Activated CD4-positive, alpha-beta T cell treated with anti-CD3 and anti-CD28 coated beads, Interleukin-10, Interleukin-2, amounts not matched to agents 100 ng/mL and 50 ng/mL, durations not matched to agents 16 hours and 8 hours (primary cell): ENCODE measurements at places on chromosomes 2 and 18.

DNA sequence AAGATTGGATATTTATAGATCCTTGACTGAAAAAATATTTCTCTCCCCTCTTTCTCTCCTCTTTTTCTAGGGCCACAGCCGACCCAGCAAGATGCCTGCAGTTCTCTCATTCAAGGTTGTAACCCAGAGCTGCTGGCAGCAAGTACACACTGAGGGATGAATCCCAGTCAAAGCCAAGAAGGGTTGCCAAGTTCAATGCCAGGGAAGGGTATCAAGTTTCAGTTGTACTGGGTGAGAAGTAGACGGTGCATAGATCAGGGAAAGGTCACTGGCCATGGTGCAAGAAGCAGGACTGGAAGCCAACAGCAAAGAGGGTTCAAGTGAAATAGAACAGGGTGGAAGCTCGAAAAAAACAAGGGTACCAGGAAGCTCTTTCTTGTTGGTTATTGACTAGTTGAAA, 170.2 kb downstream of the NRP2 start:
- no peak for DNase-seq

- DNase-seq = peak; percentile 35
Measured at GRCh38 chr2:101306410-101306809, 2.1 kb downstream of the RNF149 start.

GRCh38 chr2:148519013-148519412, 125.5 kb upstream of the EPC2 start:
- DNase-seq = no peak

- no peak for DNase-seq
Measured at GRCh38 chr2:73075477-73076373, 4.2 kb upstream of the SFXN5 start.

DNA sequence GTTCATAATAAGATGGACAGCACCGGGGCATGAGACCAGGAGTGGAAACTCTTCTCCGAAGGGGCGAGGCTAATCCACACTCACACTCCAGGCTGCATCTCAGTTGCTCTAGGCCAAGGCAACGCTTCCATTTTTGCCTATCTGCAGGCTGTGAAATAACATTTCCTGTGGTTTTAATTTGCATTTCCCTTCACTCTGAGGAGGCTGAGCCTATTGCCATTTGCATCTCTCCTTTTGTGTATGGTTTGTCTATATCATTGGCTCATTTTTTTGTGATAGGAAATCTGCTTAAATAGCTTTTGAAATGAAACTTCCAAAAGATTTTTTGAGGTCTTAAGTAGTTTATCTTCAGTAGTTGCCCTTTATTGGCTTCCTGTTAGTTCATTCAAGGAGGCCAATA, 57.6 kb downstream of the TPGS2 start:
- no peak for DNase-seq

- DNase-seq = peak; percentile 8
Measured at GRCh38 chr2:231715988-231716616, 7.8 kb downstream of the PTMA start.

DNA sequence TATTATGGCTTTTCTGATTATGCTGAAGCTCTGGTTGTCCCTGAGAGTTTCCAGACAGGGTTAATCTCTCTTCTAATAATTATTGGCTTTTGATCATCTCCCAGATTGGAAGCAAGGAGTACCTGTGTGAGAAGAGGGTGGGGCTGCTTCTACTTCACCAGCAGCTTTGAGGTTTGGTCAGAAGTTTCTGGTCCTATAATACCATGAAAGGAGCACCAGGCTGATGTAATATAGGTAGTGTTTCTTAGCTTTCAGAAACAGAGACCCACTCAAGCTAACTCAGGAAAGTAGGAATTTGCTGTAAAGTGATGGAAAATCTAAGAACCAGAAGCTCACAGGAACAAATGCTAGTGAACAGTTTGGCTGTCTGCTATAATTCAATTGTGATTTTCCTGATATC, 57.6 kb downstream of the SGPP2 start:
- no peak for DNase-seq

GRCh38 chr2:225494100-225494459, 94.6 kb downstream of the NYAP2 start:
- DNase-seq = peak; percentile 1

- DNase-seq = no peak
Measured at GRCh38 chr2:26850505-26850904, 2.6 kb downstream of the DPYSL5 start.

DNA sequence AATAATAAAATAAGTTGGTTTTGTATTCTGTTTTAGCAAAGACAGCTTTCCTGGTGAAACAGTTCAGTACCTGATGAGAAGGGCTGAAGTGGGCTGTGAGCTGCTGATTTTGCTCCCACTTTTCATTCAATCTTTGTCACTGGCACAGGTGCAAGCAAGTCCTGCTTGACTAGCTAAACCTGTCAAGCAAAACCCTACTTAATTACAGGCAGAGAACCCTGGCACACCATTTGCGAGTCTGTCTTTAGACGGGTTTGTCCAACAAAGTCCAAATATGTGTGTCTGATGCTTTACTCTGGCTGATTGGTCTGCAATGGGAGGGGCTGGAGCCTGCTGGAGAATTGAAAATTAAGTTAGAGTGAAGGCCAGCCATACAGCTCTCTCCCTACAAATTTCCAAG, 267.2 kb downstream of the EPHA4 start:
- no peak for DNase-seq

GRCh38 chr2:105954891-105955290, 210.2 kb downstream of the NCK2 start:
- DNase-seq = no peak

DNA sequence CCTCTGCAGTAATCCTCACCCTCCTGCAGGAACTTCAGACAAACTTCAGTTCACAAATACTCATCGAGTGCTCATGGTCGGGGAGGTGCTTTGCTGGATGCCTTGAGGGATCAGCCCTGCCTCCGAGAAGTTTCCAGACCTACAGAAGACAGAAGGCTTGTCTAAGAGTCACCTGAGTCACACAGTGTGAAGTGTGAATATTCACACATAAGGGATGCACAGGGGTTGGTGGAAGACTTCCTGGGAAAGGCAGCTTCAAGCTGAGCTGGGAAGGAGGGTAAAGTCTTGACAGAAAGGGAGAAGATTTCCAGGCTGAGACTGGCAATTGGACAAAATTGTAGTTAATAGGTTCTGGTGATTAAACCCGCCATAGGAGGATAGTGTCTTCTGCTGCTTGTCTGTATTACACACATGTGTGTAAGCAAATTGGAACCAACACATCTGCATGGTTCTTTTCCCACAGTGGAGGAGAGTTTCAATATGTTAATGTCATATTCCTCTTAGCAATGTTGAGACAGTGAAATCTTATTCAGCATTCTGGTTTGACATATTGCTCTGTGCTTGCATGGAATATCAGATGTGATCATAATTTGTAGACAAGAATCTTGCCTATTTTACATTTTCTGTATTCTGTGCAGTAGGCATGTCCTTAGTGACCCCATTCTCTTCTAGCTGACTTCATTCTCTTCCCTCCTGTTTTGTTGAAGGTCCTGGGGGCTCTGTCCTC, 34.7 kb upstream of the ZNF396 start:
- no peak for DNase-seq

GRCh38 chr2:49940626-49941025, 786.3 kb upstream of the FSHR start:
- DNase-seq = no peak

DNA sequence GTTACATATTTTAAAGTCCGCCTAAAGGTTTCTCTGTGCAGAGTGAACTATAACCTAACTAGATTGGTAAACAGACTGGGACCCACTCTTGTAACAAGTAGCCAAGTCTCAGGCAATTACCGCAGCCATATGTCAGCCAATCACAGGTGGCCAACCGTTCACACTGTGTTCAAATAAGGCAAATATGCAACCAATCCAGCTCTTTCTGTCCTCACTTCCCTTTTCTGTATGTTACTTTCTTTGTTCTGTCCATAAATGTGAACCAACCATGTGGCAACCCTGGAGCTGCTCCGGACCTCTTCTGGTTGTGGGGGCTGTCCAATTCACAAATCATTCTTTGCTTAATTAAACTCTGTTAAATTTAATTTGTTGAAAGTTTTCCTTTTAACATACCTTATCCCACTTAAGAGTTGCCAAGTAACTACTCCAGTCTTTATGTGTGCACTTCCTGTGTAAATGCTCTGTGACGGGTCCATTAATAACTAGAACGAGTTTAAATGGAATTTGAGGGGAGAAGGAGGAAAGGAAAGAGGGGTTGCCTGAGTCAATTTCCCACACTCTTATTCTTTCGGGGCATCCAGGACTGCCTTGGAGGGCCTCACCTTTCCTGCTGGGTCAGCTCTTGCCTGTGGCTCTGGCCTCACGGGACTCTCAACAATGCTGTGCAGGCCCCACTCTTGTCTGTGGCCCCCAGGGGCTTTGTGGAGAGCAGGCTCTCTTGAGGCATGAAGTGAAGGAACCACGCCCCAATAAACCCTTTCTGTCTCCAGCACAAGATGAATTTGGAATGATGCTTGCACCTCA, 6.6 kb upstream of the RPL37A start:
- no peak for DNase-seq

GRCh38 chr18:44988821-44989587, 308.3 kb downstream of the SETBP1 start:
- no peak for DNase-seq

GRCh38 chr2:157743051-157743450, 114.4 kb upstream of the ACVR1C start:
- DNase-seq = peak; percentile 74

DNA sequence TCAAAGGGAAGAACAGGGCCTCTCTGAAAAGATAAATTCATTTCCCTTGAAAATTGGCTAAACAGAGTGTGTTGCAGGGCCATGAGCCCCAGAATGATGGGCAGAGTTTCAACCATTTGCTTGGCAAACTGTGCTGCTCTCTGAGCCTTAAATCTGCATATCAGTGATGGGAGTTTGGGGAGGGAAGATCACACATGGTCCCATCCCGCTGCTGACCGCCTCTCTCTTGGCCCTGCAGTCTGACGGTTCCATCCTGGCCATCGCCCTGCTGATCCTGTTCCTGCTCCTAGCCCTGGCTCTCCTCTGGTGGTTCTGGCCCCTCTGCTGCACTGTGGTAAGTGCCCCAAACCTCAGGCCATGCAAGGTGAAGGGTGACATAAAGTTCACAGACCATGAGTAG, 139.0 kb downstream of the ANTXR1 start:
- DNase-seq = no peak

DNA sequence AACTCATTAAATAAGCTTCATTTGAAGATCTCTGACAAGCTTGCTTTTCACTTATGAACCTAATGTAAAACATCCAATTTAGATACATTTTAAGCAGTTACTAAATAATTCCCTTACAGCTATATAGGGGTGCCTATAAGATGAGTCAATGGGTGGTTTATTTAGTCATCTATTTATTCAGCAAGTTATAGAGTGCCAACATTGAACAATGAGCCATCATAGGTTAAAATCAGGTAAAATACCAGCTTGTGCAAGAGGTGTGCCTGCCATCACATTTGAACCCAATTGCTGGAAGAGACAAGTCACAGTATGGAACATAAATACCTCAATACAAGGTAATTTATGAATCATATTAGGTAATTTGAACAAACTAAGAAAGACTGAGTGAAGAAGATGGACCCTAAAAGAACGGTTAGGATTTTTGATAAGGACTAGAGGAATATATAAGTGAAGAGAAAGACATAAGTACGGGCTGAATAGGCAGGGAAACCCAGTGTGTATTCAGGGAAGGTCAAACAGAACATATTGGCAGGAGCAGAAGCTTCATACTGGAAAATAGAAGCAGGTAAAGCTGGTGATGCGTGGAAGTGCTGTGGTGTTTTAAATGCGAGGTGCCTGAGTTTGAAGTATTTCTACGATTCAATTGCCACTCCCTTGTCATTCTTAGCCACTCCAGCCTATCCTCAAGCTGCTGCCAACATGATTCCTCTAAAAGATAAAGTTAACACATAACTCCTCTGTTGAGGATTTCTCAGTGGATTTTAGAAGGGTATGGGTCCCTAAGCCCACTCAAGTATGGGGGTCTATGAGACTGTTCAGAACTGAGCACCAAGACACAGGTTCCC, 18.9 kb upstream of the STAT4 start:
- DNase-seq = no peak

- DNase-seq = peak; percentile 21
Measured at GRCh38 chr2:146734042-146734820, 1110.6 kb upstream of the ACVR2A start.

GRCh38 chr2:128603411-128603924, 284.8 kb upstream of the HS6ST1 start:
- DNase-seq = no peak

DNA sequence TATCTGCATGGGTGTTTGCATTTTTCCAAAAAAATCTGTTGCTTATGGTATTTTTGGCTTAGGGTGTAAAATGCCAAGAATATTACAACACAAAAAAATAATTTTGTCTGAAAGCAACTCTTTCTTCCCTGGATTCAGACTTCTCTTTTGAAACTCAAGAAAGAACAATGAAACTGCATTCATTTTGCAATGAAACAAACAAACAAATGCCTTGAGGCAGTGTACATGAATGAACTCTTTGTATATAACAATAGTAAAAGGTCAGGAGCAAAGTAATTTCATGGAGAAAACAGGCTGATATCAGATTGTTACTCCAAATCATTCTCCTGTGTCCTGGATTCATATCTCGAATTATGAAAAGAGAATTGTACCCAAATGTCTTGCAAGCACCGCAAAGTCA, 301.6 kb upstream of the CDH20 start:
- DNase-seq = no peak

GRCh38 chr2:23658466-23658942, 268.4 kb downstream of the ATAD2B start:
- DNase-seq = peak; percentile 41

DNA sequence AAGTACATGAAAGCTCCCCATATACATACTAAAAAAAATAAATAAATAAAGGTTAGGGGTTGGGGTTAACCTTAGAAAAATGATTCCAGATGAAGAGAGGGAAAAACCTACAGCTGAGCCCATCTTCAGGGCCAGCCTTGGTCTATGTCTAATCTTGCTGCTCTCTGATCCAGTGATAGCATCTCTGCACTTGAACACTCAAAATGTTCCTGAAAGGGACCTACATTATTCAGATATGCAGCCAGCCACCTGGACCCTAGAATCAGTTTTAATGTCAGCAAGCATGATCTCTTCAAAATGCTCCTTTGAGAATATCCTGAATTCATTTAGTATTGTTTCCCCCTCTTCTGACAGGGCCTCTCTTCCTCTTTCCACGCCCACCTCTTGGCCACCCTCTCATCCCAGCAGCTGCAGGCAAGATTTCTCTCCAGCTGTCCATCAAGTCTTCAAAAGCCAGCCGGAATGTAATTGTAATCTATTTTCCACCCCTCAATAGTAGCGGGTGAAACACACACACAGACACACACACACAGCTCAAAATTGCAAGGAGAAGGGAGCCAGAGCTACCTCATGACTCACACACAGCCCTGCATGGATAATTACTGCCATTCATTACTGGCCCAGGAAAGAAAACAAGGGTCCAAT, 135.5 kb downstream of the MYO3B start:
- no peak for DNase-seq

DNA sequence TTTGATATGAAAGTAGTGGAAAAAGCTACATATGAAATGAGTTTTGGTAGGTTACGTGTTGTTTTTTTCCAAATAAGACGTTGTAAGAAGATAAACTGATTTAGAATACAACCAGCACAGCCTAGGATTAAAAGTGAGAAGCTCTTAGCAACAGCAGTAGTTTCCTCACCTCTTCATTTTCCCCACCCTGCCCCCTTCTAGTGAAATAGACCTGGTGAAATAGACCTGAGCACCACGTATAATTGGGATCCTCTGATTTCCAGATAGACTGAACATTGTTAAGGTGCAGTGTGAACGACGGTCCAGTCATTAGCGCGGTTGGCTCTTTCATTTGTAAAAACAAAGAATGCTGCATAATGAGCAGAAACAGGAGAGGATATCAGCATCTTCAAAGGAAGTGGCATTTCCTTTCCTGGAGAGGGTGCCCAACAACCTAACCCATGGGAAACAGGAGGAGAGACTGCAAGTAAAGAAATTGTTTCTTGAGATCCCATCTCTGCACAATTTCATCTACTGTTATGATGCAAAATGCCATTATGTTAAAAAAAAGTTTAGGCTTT, 114.3 kb downstream of the FIGN start:
- DNase-seq = no peak
